ENCODE measurements at places on chromosomes 3 and 15.
A peak's percentile ranks its signal among the peaks of the same experiment; 100 is the strongest.

DNA sequence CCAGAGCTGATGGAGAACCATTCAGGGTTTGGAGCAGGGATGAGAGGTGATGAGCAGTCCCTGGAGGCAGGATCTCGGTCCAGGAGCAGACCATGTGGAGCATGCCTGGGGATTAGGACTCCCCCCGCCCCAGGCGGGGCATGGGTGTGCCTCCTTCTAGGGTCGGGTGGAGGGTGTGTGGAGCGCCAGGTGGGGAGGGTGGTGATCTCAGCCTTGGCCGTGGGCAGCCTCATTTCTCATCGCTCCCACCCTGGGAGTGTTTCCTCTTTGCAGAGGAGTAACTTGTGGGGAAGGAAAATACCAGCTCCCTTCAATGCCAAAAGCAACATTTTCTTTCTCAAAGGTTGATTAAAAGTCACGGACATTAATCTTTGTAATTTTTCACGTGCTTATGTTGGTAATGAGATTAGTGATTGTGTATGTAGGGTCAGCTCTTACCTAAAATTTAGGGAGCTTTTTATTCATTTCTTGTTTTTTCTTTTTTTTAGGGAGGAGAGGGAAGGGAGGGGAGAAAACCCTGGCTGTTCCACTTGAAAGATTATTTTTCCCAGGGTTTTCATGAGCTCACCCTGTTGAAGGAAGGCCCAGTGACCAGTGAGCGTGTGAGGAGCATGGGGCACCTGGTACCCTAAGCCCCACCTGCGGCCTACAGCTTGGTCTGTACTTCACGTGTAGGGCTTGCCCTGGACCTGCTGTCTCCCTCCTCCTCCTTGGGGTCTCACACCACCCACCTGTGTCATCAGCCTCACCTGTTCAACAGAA, 11.0 kb downstream of the FBLN2 start:
- no peak for DNase-seq

DNA sequence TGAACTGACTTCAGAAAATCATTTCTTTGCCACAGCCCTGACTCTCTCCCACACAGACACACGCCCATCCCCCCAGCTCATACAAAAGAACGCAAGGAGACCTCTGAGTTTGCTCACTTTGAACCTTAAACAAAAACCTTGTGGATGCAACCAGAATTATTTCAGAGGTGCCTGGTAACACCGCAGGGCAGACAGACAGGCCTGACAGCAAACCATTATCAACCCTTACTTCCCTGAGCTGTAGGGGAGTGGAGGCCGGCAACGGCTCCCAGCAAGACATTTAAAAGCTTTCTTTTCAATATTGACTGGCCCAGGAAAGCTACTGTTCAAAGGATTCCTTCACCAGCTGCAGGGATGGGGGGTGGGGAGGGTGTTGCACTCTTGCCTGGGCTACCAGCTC, 2.0 kb upstream of the EFCC1 start:
- DNase-seq = no peak

GRCh38 chr3:135260025-135260424, 465.0 kb downstream of the EPHB1 start:
- DNase-seq = no peak

GRCh38 chr15:70597945-70598344, 165.4 kb downstream of the UACA start:
- no peak for DNase-seq

- no peak for DNase-seq
Measured at GRCh38 chr3:169116056-169116693, 547.3 kb downstream of the MECOM start.

DNA sequence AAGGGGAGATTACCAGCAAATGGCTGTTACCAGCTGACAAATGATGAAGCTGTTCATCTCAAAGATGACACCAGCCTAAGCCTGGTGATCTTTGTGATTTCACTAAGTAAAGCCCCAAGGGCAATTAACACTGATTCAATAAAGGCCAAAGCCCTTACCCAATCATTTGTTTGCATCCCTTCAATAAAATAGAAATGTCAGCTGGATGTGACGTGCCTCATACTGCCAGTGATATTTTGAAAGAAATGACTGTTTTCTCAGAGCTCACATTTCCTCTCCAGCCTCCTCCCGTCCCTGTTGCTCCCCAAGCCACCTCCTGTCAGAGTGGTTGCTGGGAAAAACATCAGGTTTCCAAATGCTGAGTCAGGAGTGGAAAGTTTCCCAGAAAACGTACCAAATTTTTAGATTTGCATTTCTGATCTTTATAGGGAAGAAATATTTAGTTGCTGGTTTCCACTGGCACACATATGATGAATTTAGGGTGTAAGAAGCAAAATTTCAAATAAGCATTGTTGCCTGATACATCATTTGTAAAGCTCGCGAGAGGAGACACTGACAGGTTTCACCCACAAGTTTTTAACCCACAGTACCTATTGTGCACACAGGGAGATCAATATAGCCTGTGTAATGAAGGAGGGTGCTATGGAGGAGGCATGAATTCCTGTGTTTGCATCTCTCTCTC, 21.0 kb downstream of the C2CD4A start:
- DNase-seq = peak; percentile 64

GRCh38 chr3:117728226-117728625, 1018.6 kb downstream of the TUSC7 start:
- DNase-seq = no peak

DNA sequence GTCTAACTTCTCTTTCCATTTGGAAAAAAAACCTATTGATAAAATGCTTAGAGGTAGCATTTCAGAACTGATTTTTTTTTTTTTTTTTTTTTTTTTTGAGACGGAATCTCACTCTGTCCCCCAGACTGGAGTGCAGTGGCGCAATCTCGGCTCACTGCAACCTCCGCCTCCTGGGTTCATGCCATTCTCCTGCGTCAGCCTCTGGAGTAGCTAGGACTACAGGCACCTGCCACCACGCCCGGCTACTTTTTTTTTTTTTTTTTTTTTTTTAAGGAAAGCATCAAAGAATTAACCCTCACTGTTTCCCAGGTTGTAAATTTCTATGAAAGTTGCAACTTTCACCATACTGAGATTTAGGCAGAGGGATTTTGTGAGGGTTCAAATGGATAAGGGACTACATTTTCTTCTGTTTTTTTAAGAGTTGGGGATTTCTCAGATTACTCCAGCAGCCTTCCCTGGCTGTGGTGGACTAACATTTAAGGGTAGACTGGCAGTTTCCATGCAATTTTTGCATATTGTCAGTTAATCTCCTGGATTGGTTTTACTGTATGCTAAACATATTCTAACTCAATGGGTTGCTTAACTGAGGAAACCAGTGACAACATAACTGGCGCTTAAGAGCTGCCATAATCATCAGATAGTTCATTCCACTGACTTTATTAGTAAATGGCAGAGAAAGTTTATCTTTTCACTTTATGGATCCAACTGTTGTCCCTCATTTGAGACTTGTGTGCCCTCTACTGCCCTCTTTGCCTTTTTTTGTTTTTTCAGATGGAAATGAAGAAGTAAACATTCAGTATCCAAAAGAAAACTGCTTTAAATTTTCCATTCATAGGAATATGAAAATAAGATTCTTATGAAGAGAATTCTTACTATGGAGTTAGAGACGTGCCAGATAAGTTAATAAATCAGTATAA, 93.7 kb downstream of the NPTN start:
- DNase-seq = no peak

DNA sequence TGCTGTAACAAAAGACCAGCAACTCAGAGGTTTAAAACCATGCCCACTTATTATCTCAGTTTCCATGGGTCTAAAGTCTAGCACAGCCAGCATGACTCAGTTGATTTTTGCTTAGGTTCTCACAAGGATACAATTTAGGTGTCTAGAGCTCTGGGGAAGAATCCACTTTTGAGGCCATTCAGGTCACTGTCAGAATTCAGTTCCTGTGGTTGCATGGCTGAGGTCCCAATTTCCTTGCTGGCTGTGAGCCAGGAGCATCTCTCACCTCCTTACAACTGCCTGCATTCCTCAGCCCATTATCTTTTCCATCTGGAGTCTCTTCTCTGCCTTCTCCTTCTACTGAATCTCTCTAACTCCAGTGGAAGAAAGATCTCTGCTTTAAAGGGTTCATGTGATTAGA, 240.5 kb upstream of the CFAP20DC start:
- no peak for DNase-seq

DNA sequence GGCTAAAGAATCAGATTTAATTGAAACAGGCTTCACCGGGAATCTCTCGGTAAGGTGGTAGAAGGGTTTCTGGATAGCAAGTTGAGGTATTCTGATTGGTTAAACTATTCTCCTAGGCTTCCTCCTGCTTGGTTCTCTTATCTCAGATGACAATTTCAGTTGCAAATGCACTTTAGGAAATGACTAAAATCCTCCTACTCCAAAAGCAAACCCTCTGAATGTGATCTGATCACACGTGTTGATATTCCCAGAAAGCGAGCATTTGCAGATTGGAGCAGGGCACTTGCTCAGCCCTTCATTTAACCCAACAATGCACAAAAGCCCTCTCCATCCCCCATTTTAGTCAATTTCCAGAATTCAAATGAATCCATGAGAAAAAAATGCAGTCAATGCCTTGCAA, 55.6 kb upstream of the ICE2 start:
- DNase-seq = no peak

- DNase-seq = no peak
Measured at GRCh38 chr3:44571024-44571423, 13.7 kb upstream of the ZNF660 start.

DNA sequence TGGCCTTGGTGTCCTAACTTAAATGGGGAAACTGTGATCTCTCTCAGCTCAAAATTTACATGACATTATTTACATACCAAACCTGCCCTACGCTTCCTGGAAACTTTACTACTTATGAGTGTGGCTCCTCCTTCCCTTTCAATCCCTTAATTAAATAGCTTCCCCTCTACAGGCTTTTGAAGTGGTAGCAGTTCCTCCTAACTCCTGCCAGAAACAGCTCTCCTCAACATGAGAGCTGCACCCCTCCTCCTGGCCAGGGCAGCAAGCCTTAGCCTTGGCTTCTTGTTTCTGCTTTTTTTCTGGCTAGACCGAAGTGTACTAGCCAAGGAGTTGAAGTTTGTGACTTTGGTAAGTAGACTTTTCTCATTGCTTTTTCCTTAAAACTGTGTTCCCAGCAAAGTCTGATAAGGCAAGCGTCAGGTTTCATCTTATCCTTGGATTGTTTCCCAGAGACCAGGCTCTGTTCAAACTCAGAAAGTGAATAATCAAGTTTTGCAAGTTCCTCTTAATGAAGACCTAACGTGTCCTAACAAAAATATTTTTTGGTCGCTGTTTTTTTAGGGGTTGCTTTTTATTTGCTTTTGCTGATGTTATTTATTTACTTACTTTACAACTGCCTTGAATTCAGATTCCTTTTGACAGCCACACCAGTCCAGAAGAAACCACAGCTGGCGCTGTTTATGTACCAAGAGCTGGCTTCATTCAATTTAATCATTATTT, at the start of gene ACP3:
TSS of gene ACP3 (plus strand) at position 179 of the 720 bp plus-strand sequence. CDS start at position 229, 50 bp downstream.
- no peak for DNase-seq

DNA sequence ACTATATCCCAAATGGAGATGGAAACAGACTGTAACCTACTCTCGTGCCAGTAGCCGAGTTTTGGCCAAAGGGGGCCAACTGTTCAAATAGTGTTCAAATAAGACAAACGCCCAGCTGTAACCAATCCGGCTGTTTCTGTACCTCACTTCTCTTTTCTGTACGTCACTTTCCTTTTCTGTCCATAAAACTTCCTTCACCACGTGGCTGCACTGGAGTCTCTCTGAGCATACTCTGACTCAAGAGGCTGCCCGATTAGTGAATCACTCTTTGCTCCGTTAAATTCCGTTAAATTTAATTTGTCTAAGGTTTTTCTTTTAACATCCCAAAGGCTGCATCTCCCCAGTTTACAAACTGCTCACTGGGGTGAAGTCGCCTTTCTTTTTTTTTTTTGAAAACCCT, 219.2 kb upstream of the P2RY1 start:
- DNase-seq = no peak

DNA sequence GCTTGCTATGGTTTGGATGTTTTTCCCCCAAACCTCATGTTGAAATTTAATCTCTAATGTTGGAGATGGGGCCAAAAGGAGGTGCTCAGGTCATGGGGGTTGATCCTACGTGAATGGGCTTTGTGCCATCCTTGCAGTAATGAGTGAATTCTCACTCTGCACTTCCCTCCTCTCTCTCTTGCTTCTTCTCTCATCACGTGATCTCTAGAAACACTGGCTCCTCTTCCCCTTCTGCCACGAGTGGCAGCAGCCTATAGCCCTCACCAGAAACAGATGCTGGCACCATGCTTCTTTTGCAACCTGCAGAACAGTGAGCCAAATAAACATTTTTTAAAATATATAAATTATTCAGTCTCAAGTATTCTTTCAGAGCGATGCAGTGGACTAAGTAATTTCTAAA, 13.3 kb upstream of the PLSCR1 start:
- DNase-seq = no peak

DNA sequence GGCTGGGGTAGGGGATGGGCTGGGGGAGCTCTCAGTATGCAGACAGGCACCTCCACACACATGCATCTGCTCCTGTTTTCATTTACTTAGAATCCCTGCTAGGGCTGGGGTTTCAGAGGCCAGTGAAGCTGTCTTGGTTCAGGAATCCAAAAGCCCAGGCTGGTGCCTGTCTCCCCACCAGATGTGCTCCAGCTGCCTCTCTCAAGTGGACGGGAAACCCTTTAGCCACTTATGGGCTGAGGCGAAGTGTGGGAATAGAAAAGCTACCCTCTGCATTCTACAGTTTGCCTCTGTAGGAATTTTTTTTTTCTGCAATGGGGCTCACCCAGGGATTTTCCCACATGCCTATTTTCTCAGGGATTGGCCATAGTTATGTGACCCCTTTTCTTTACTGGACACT, 72.5 kb downstream of the ATP2B2 start:
- no peak for DNase-seq

- DNase-seq = no peak
Measured at GRCh38 chr3:32414522-32415202, 23.0 kb downstream of the CMTM7 start.

- no peak for DNase-seq
Measured at GRCh38 chr15:61079529-61079928, 149.6 kb downstream of the RORA start.

DNA sequence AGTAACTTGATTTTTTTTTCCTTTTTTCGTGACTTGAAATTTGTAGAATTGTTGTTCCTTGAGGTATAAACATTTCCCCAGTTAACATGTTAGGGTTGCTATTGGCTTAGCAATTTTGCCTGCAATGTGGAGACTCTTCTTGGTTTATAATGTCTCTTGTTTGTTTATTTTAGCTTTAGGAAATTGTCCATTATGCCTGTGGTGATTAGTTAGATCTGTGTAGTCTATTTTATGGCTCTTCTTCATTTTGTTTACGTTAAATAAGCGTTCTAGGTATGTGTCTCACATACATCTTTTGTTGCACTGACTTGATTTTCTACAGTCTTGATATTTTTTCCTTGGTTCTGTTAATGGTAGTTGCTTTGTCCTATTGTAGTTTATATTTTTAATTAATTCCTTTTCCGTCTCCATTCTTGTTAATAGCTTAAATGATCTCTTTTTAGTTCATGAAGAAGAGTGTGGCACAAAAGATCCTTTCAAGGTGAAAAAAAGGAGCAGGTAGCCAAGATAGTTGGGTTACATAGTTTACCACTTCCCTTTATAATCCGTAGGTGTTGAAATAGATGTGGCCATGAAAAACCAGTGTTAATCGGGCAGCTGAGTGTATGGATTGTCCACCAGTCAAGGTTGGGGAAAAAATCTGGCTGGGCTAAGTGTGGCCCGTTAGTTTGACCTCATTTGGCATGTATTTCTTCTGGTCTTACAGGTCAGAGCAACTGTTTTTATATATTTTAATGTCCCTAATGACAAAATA, 12.1 kb downstream of the IQGAP1 start:
- DNase-seq = no peak

GRCh38 chr3:146250449-146251382, at the start of gene PLSCR4:
TSS of gene PLSCR4 (minus strand) at chr3:146251105. CDS start at chr3:146222071, 29,034 bp downstream.
- DNase-seq = no peak

- no peak for DNase-seq
Measured at GRCh38 chr3:14204515-14205284, 26.1 kb downstream of the LSM3 start.
